ENCODE measurements at places on chromosomes 13 and 19. TPM values are rescaled to one million over a fixed set of nuclear protein-coding genes. Genes with fewer than 3 reads are reported as not detected.

HSPB6 gene
- total RNA-seq, result not detected

GJB2 gene
- 1.8 TPM for total RNA-seq

SEMA6B gene
- total RNA-seq, result not detected

FXYD1 gene
- total RNA-seq, result 4.5 TPM

PCID2 gene
- 58.3 TPM for total RNA-seq

IZUMO4 gene
- total RNA-seq, result 20.1 TPM

RFPL4A gene
- not detected for total RNA-seq

CYP4F3 gene
- not detected for total RNA-seq

SPIB gene
- total RNA-seq, result 0.73 TPM

CDC42EP5 gene
- total RNA-seq, result not detected

F2RL3 gene
- total RNA-seq, result 0.22 TPM

CTXN1 gene
- total RNA-seq, result not detected

PEAK3 gene
- 0.36 TPM for total RNA-seq

KLF1 gene
- total RNA-seq, result 0.14 TPM

ERCC1 gene
- total RNA-seq, result 58.1 TPM

MAST1 gene
- 0.88 TPM for total RNA-seq

SLC17A7 gene
- total RNA-seq, result 0.23 TPM

PODNL1 gene
- total RNA-seq, result 0.50 TPM

OVOL3 gene
- not detected for total RNA-seq

REEP6 gene
- 1.6 TPM for total RNA-seq

C19orf38 gene
- 3.2 TPM for total RNA-seq

TICAM1 gene
- total RNA-seq, result 17.4 TPM

FGF9 gene
- not detected for total RNA-seq

PNMA8A gene
- total RNA-seq, result 0.63 TPM

POU4F1 gene
- total RNA-seq, result 0.39 TPM

CRLF1 gene
- not detected for total RNA-seq

ZNF841 gene
- 30.7 TPM for total RNA-seq

CEACAM19 gene
- total RNA-seq, result 0.48 TPM

All from activated naive CD4-positive, alpha-beta T cell treated with anti-CD3 and anti-CD28 coated beads, Interleukin-2, amount 10 ng/mL, durations not matched to agents 5 hours and 36 hours (primary cell).